ENCODE measurements at places on chromosomes 7 and 10. TPM values are rescaled to one million over a fixed set of nuclear protein-coding genes. Genes with fewer than 3 reads are reported as not detected.

GRCh38 chr7:125326666-125327255, 397.1 kb upstream of the POT1 start:
- DNase-seq: no peak

DNA sequence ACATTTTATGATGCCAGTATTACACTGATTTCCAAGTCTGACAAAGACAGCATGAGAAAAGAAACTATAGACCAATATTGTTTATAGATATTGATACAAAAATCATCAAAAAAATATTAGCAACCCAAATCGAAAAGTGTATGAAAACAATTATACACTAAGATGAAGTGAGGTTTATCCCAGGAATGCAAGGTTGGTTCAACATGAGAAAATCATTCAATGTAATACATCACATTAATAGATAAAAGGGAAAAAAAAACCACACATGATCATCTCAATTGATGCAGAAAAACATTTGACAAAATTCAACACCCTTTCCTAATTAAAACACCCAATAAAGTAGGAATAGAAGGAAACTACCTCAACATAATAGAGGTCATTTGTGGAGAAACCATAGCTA, 153.9 kb downstream of the DNAJC1 start:
- DNase-seq: no peak

Gene FAM25G
- polyA plus RNA-seq: not detected

GRCh38 chr10:128929131-128929530, 537.9 kb upstream of the MGMT start:
- DNase-seq: no peak

GRCh38 chr7:30740417-30741181, 11.3 kb upstream of the INMT start:
- DNase-seq: peak; percentile 83

DNA sequence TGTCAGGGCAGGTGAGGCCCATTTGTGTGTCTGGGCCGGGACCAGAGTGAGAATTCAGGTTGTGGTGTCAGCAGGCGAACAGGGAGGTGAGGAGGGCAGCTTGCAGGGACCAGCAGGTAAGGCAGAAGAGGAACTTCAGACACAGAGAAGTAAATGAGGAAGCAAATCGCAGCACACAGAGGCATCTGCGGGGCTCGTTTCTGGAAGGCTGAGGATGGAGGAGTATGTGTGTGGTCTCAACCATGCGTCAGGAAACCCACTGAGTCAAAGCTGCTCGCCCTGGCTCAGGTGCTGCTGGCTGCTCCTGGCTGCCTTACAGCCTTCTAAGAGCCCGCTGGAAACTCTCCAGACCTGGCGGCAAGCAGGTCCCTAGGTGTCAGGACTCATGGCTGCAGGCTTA, 26.9 kb upstream of the PITRM1 start:
- no peak for DNase-seq

DNA sequence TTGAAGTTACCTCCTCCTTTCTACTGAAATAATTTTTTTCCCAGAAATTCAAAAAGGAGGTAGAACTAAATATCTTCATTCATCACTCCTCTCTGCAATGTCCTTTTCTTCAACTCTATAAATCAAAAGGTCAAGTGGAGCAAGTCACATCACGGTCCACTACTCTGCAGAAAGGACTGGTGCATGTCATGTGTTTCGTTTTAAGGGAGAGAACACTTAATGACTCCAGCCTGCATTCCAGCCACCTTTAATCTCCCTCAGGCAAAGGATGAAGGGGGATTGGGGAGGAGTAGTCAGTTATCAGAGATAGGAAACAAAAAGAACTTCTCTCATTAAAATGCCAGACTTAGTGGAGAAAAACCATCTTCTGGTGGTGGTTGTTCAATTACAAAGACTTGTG, 78.9 kb downstream of the ANK3 start:
- no peak for DNase-seq

DNA sequence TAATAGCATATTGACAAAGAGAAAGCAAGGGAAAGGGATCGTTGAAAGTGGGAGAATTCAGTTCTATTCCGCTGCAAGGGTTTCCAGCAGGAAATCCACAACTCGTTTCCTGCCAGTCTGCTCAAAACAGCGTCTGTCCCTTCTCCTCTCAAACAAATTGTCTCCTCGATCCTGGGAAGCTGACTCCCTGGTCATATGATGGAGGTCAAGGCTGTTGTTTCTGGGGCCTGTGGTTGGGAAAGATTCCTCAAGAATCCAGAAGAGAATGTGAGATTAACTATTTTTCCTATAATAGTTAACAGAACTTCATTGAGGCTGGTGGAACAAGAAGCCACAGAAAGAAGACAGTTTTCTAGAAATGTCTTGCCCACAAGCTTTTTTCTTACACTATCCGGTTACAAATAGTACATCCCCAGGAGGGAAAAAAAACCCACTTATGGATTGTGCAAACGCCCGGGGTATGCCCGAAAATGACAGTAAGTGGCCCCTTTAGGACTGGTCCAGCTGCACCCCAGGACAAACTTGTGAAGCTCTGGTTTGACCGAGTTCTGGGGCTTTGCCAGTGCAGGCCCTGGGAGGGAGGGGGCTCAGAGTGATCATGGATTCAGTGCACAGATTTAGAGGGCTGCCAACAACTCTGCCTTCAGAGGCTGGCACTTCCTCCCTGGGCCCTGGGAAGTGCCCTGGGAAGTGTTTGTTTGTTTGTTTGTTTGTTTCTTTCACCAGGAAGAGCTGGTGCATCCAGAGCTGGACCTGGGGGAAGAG, 49.4 kb upstream of the CTBP2 start:
- no peak for DNase-seq

DNA sequence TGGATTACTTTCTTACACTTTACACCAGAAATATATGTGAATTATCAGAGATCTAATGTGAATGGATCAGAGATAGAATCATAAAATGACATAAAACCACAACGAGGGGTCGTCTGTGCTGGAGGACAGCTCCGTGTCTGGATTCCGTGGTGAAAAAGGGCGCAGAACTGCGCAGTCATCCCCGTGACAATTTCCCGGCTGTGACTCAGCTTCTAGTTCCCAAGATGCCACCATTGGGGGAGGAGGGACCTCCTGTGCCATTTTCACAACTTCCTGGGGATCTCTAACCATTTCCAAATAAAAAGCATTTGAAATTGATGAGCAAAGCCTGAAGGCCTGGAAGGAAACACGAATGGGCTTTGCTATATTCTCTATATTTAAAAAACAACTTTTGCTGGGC, 72.1 kb downstream of the PDGFA start:
- DNase-seq: no peak

Gene TCAF2
- polyA plus RNA-seq: 23.9 TPM

Gene WNT16
- polyA plus RNA-seq: 5.8 TPM

Gene CLRN3
- not detected for polyA plus RNA-seq

Gene CPN1
- polyA plus RNA-seq: not detected

Gene TMEM60
- 18.3 TPM for polyA plus RNA-seq

Gene PCLO
- polyA plus RNA-seq: 0.54 TPM

DNA sequence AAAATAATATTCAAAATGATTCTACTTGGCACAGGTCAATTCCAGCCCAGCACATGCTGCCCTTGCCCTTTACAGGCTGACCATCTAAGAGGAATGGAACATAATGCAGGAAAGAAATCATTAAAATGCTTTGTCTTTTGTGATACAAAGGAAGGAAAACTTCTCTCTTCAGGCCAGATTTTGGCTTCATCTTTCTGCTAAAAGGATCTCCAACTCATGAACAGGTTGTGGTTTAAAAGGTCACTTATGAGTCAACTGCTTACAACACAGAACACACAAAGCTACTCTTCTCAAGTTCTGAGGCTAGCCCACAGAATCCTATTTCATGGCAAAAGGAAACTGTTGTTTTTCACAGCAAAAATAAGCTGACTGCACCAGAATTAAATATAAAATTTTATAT, 197.1 kb downstream of the DOCK4 start:
- no peak for DNase-seq

- peak; percentile 91 for DNase-seq
These were observed 36.8 kb downstream of the MYOF start for GRCh38 chr10:93445097-93445960.

Gene ACTL6B
- 0.28 TPM for polyA plus RNA-seq

Gene STEAP1
- polyA plus RNA-seq: 3.1 TPM

DNA sequence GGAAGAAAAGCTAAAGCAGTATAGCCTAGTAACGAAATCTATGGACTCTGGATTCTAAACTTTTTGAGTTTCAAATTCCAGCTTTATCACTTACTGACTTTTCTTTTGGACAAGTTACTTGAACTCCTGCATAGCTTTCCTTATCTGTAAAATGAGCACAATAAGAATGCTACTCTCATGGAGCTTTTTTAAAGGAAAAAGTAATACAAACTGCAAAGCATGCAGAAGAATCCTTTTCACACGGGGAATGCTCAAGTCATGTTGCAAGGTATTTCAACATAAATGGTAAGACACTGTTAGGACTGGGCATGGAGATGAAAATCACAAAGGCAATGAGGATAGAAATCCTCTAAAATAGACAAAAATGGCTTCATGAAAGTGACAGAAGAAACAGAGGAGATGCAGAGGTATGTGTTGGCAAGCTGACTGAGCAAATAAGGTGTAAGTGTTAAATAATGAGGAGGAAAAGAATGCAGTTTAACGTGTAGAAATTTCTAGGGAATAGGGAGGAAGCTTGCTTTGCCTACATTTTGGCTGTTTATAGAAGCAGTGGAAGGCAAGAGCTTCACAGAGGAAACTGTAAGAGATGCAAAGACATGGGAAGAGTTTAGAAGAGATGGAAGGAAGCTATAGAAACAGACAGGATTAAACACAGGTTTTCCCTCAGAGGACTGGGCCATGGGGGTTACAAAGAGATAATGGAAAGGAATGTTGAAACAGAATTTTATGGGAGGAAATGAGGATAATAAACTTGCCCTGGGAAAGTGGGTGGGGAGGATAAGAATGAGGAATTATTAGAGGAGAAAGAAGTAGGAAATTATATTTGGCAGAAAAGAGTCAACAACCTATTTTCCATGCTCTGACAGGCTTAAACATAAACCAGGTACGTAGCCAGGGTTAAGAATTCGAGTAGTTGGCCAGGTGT, 28.8 kb upstream of the SNX13 start:
- DNase-seq: no peak

DNA sequence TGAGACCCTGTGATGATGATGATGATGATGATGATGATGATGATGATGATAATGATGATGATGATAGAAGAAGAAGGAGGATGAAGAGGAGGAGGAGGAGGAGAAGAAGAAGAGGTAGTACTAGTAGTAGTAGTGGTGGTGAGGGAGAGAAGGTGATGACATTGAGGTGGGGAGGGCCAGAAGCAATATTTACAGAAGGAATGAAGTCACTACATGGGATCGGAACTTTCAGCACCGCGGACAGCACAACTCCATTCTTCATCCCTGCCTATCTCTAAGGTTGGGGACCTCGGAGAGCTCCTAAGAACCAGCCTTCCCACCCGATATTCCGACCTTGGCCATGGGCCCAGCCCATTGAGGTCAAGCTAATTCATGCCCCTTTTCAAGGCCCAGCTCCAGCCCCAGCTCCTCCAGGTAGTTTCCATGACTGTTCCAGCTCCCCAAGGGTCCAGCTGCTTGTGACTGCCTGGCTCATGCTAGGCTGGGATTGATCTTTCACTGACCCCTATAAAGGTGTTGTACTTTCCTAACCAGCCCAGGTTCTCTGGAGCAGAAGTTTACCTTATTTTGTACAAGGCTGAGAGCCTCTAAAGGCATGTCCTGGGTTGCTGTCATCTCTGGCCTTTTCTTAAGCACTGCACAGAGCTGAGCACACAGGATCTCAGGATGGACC, 10.3 kb downstream of the CRHR2 start:
- peak; percentile 66 for DNase-seq

Gene CYP2C8
- polyA plus RNA-seq: 0.63 TPM

DNA sequence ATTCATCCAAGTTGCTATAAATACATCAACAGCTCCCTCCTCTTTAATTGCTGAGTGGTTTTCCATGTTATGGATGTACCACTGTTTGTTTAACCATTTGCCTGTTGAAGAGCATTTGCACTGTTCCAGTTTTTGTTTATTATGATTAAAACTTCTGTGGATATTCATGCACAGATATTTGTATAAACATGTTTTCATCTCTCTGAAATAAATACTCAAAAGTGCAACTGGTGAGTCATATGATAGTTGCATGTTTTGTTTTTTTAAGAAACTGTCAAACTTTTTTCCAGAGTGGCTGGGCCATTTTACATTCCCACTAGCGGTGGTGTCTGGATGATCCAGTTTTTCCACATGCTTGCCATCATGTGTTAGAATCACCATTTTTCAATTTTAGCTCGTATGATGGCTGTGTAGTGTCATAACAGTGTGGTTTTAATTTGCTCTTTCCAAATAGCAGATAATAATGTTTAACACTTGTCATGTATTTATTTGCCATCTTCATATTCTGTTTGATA, 33.6 kb downstream of the MEOX2 start:
- no peak for DNase-seq

Gene PRSS37
- not detected for polyA plus RNA-seq

DNA sequence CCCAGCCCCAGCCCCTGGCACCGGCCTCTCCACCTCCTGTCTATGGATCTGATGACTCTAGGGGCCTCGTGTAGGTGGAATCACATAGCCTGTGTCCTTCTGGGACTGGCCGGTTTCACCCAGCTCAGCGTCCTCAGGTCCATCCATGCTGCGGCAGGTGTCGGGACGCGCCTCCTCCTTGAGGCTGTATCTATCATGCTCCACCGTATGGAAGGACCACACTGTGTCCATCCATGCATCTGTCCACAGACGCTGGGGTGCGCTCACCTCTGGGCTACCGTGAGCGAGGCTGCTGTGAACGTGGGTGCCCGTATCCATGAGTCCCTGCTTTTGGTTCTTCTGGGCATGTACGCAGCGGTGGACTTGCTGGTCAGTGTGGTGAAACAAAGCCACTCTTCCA, 281.1 kb downstream of the MAD1L1 start:
- DNase-seq: no peak

Gene MMRN2
- 19.4 TPM for polyA plus RNA-seq

DNA sequence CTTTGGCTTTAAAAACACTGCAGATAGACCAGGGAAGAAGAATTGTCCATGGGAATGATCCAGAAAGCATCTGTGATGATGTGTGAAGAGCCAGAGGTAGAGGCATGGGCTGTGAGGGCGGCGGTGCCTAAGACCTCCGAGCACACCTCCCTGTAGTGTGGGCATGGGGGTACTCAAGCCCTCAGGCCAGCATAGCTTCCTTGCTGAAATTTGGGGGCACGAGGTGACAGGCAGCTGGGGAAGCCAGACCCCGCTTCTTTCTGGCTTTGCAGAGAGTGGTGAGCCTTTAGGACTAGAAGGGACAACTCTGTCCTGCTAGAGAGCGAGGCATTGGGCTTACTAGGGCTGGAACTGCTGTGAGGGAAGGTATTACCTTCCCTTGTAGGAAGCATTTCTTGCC, 187.7 kb upstream of the SH2B2 start:
- DNase-seq: no peak

GRCh38 chr7:155732286-155732685, 80.0 kb downstream of the SHH start:
- no peak for DNase-seq

DNA sequence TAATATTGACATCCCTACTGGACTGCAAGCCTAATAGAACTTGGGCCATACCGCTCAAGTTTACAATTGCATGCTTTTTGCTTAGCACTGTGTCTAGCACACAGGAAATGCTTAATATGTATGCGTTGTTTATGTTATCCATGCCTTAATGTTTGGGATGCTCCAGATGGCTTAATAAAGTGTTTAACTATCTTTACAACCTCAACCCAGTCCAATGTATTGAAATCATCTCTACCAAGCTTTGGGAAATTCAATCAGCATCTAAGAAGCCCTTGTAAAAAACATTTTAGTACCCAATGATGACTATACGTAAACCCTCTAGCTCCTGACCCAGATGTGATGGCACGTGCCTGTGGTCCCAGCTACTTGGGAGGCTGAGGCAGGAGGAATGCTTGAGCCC, 40.0 kb downstream of the CALD1 start:
- DNase-seq: no peak

Gene CABCOCO1
- polyA plus RNA-seq: 1.6 TPM

GRCh38 chr10:76190634-76191270, 759.3 kb downstream of the LRMDA start:
- DNase-seq: no peak

Gene PNLIPRP2
- polyA plus RNA-seq: 0.79 TPM

Data from muscle of arm (tissue), 14 donors.